ENCODE measurements at places on chromosomes 13 and 19.

- DNase-seq, result no peak
Observed at GRCh38 chr13:34833562-34834182, 108.4 kb upstream of the NBEA start.

GRCh38 chr13:65943024-65943423 is 1287.1 kb downstream of the PCDH9 start:
- DNase-seq, result no peak

- DNase-seq, result no peak
Observed at GRCh38 chr19:48607359-48607755, 815 bp downstream of the SPACA4 start.

GRCh38 chr19:4029247-4029614 is 21.7 kb downstream of the PIAS4 start:
- no peak for DNase-seq

DNA sequence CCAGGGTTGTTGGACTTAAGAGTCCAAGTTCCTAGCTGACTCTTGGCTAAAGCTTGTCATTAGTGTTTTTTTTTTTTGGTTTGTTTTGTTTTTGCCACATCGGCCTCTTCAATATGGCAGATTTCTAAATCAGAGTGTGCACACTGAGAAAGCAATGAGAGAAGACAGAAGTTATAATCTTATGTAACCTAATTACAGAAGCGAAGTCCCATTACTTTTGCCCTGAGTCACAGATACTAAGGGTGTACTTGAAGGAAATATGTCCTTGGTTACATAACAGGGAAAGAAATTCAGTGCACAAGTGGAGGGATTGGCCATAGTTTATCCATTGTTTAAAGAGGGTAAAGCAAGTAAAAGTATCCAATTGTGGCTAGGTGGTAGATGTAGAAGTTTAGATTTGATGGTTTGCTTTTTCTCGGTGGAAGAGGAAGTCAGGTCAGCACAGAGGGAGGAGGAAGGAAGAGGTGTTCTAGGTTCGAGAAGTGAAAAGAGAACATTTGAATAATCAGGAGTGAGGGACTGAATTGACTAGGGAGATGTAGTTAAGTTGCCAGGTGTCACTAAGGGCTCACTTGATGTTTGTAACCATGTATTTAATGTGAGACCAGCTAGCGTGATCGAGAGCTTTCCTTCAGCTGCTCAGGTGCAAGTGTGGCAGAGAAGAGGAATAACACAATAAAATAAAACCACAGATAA is 12.2 kb downstream of the GTF2F2 start:
- no peak for DNase-seq

DNA sequence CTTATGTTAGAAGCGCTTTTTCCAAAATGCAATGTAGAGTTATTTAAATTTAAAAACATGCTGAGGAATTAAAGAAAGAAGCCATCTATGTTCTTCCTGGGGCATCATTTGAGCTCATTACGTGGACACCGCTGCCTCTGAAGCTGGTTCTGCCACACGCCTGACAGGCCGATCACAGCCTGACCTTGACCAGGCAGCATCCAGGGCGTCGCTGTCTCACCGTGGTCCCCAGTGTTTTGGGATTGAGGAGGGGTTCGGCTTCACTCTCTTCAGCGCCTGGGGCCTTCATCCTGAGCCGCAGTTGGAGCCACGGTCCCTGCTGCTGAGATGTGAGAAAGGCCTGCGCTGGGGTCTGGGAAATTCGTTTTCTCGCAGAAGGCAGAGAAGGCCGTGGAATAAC is 64.0 kb downstream of the ATP11A start:
- no peak for DNase-seq

DNA sequence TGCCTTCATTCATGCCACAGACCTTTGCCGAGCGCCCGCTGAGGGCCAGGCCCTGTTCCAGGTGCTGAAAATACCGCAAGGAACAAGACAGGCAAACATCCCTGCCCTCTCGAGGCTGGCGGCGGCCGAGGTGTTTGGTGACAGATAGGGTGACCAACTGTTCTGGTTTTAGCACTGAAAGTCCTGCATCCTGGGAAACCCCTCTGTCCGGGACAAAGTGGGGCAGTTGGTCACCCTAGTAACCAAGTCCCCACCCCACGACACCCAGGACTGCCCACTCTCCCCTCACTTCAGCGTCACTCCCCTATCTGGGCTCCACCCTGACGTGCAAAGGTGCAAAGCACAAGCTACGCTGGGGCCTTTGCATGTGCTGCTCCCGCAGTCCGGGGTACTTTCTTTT is 17.3 kb downstream of the ZBTB7A start:
- no peak for DNase-seq

DNA sequence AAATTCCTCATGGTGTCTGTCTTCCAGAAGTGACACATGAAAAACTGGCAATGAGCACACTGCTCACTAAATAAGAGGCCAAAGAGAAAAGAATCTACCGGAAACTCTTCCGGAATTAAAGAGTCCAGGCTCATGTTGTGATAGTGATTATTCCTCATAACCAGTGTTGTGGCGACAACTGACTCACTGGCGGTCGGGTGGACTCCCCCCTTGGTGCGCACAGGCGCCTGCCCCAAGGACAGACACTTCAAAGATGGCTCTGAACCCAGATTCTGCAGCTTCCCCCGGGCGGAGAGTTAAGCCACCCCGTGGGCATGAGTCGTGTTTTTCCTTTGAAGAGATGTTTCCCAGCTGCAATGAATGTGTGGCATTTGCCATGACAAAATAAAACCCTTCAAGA is 10.3 kb downstream of the IL17D start:
- DNase-seq, result no peak

DNA sequence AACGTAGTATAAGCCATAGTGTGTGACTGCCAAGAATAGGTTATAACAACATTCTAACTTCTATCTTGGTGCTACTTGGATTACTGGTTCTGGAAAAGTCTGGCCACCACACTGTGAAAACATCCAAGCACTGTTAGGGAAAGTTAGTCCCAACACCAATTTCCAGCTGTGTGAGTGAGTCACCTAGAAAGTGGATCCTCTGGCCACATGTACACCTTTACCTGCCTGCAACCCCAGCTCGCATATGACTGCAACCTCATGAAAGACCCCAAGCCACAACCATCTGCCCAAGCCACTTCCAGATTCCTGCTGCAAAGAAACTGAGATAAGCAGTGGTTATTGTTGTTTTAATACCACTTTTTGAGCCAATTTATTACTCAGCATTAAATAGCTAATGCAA is 404.5 kb downstream of the KCTD12 start:
- DNase-seq, result no peak

DNA sequence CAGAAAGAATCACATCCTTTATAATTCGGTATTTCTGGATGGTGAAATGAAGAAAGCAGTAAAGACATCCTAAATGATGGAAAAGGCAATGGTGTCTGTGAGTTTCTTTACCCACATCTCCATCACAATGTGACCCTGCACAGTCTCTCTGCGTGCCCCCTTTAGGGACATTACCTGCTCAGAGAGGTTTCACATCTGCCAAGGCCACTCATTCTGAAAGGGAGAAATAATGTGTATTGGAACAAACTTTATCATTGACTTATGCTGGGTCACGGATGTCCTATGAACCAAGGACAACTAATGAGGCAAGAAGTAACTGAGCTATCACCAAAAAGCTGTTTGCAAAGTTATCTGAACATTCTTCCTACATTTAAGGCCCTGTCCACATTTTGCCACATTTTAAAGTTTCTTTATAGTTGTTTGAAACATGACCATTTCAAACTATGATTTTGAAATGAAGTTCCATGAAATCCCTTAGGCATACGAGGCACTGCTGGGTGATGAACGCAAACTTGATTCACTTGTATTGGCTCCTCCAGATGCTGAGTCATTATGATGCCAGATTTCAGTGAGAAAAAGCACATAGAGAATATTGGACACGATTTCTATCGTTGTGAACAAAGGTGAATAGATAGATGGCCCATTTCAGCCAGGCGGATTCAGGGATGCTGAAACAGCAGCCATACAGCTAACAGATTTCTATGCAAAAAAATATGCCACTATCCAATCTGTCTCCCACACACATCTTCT is 63.5 kb upstream of the HMGB1 start:
- no peak for DNase-seq

DNA sequence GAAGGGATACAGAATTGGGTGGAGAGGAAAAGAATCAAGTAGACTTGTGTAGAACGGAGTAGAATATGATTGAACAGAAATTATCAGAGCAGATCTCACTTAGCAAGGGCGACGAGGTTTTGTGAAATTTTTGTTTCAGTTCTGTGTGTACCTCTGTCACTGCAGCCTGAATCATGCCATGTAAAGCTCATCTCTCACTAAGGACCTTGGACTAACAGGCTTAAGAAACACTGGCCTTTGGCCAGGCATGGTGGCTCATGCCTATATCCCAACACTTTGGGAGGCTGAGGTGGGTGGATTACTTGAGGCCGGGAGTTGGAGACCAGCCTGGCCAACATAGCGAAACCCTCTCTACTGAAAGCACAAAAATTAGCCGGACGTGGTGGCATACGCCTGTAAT is 62.6 kb downstream of the MYH14 start:
- DNase-seq, result no peak

DNA sequence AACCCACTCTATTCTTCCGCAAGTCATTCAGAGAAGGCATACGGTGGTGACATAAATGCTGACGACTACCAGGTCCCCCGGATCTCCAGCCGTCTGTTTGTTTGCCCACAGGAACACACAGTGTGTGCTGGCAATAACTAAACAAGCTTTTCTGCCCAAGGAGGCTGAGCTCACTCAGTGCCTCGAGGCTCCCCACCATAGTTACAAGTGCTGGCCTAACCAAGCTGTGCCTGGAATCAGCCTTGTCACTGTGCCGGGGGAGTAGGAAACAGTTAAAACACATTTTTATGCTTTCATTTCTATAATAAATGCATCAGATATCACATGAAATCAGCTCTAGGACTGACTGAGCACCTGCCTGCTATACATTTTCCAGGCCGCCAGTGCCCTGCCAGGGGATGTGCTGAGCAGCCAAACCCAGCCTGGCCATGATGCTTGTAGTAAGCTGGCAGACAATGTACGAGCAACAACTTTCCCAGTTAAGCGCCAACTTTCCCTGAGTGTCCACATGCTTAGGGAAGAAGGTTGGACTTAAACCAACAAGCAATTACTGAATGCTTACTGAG is 28.1 kb downstream of the BRD4 start:
- no peak for DNase-seq

GRCh38 chr13:27933580-27934328 is 14.0 kb downstream of the PDX1 start:
- DNase-seq, result no peak

DNA sequence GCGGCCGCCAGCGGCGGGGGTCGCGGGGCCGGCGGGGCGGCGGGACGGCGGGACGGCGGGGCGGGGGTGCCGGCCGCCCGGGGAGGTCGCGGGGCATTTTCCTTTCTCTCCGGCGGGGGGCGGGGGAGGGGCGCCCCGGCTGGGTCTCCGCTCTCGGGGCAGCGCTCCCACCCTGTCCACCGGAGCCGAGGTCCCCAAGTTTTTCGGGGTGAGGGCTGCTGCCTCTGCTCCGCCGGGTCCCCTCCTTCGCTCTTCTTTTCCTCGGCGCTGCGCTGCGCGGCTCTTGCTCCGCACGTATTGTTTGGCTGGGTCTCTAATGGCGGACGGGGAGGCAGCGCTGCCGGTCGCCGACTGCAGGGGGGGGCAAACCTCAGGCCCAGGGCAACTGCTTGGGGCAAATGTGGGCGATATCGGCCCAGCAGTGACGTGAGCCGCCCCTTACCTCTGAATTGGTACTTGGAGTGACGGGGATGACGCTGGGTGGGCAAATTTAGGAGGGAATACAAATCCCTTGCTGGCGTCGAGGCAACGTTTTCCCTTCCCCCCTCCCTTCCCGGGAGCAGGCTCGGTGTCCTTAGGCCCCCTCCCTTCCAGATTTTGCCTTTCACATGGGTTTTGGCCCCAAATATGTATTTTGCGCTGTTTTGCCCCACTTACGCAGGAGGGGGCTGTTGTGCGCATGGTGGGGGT is 759 bp downstream of the ZMYM2 start:
- DNase-seq, result peak; percentile 56

- DNase-seq, result no peak
Observed at GRCh38 chr13:74080762-74081161, 53.4 kb downstream of the KLF12 start.

DNA sequence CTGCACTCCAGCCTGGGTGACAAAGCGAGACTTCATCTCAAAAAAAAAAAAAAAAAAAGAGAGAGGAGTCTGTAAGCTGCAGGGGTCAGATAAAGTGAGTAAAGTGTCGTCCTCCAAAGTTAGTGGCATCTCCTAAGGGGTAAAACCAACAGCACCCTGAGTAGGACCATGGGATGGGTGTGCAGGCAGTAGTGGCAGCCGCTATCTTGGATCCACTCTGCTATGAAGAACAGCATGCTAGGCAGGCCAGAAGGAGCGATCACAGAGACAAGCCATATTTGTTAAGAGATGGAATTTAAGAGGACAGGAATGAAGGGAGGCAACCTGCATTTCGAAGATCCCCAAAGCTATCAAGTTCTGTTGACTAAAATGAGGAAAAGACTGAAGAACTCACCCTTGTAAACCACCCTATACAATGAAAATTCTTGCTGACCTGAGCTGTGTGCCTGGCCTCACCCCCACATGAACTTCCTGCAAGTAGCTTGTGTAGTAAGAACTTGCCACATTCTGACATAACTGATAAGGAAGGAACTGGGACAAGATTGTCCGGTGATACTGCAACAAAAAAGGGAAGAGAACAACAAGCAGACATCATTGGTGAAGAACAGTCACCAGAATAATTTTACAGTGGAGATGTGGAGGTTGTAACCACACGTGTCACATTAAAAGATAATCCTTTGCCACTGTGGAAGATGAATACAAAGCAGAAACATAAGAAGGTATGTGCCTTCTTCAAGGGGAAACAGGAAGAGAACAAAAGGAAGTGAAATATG is 16.2 kb downstream of the DPY19L3 start:
- no peak for DNase-seq

- DNase-seq, result no peak
Observed at GRCh38 chr13:112861876-112862615, 107.0 kb upstream of the MCF2L start.

- no peak for DNase-seq
Observed at GRCh38 chr13:27427641-27428040, 3.2 kb downstream of the GTF3A start.

DNA sequence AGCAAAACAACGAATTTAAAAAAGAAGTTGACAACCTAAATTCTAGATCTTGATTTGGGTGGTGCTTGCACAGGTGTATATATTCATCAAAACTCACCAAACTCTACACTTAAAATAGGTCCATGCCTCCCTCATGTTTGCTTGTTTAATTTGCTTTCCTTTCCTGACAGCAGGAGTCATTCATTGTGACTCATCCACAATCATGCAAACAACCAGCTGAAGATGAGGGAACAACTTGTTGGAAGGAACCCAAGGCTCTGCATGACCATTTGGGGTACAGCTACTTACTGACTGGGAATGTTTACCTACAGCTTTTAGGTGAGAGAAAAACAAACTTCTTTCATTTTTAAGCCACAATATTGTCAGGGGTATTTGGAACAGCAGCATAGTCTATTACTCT is 96.6 kb downstream of the RXFP2 start:
- no peak for DNase-seq

- no peak for DNase-seq
Observed at GRCh38 chr19:28578208-28578607, 634.7 kb downstream of the UQCRFS1 start.

Data from activated T-helper 1 cell treated with anti-CD3 and anti-CD28 coated beads, Interleukin-12 subunit alpha, Interleukin-12 subunit beta, Interleukin-2, Interleukin-4 antibody, amounts not matched to agents 30 ng/mL and 10 ng/mL and 1 ng/mL, durations not matched to agents 14 hours and 24 hours and 36 hours (primary cell).